Cardiac atrium fibroblast (primary cell): ENCODE measurements at places on chromosomes 7 and 10. TPM values are rescaled to one million over a fixed set of nuclear protein-coding genes. Genes with fewer than 3 reads are reported as not detected.

The FAM25C gene
- not detected in 2 replicates for total RNA-seq

The AKR1C4 gene
- total RNA-seq: not detected in 2 replicates

The CCDC136 gene
- total RNA-seq: 0.18 and 1.6 TPM in 2 replicates

The ASB15 gene
- not detected in 2 replicates for total RNA-seq

The XRCC2 gene
- total RNA-seq: 0.81 and 1.3 TPM in 2 replicates

The RBM20 gene
- total RNA-seq: not detected in 2 replicates

The HMX3 gene
- total RNA-seq: not detected in 2 replicates

The GPC2 gene
- total RNA-seq: 5.6 TPM in 1 of 2 replicates, not detected in the other

The ZDHHC6 gene
- total RNA-seq: 15.6 and 17.0 TPM in 2 replicates

The HPS1 gene
- total RNA-seq: 35.9 and 58.0 TPM in 2 replicates

The OPALIN gene
- total RNA-seq: not detected in 2 replicates

The MSS51 gene
- total RNA-seq: 0.65 and 1.3 TPM in 2 replicates

The PTF1A gene
- not detected in 2 replicates for total RNA-seq

The KAZALD1 gene
- 21.2 and 57.8 TPM in 2 replicates for total RNA-seq

The SCART1 gene
- total RNA-seq: 0.54 TPM in 1 of 2 replicates, not detected in the other

The MPP7 gene
- 0.32 TPM in 1 of 2 replicates, not detected in the other for total RNA-seq

The ATXN7L1 gene
- 3.1 and 4.2 TPM in 2 replicates for total RNA-seq

The CYP26C1 gene
- total RNA-seq: 0.32 and 4.7 TPM in 2 replicates

The P4HA1 gene
- 396 and 422 TPM in 2 replicates for total RNA-seq

The NPY gene
- total RNA-seq: not detected in 2 replicates

The NUDCD3 gene
- total RNA-seq: 36.9 and 37.9 TPM in 2 replicates

The PHYHIPL gene
- total RNA-seq: not detected in 2 replicates

The NRP1 gene
- 118 and 135 TPM in 2 replicates for total RNA-seq

The BLNK gene
- not detected in 2 replicates for total RNA-seq

The CFAP43 gene
- total RNA-seq: not detected in 2 replicates

The ZNF425 gene
- 2.7 and 4.1 TPM in 2 replicates for total RNA-seq

The HYAL4 gene
- total RNA-seq: 0.16 TPM in 1 of 2 replicates, not detected in the other

The IKZF1 gene
- not detected in 2 replicates for total RNA-seq

The SFTPD gene
- total RNA-seq: 0.36 TPM in 1 of 2 replicates, not detected in the other

The CTAGE15 gene
- total RNA-seq: not detected in 2 replicates

The ABCB1 gene
- total RNA-seq: not detected in 2 replicates

The NPC1L1 gene
- 0.18 TPM in 1 of 2 replicates, not detected in the other for total RNA-seq

The RGS10 gene
- total RNA-seq: 38.5 and 41.6 TPM in 2 replicates

The ANKRD2 gene
- total RNA-seq: 0.54 TPM in 1 of 2 replicates, not detected in the other

The PLPP4 gene
- not detected in 2 replicates for total RNA-seq

The HOXA3 gene
- total RNA-seq: not detected in 2 replicates

The ADCY1 gene
- total RNA-seq: 0.36 and 0.49 TPM in 2 replicates

The DGKI gene
- total RNA-seq: 0.36 and 1.8 TPM in 2 replicates

The OR9A2 gene
- not detected in 2 replicates for total RNA-seq

The PGAM2 gene
- 1.3 TPM in 1 of 2 replicates, not detected in the other for total RNA-seq

The IDI2 gene
- total RNA-seq: not detected in 2 replicates

The DDC gene
- not detected in 2 replicates for total RNA-seq

The FAM13C gene
- 2.6 and 3.2 TPM in 2 replicates for total RNA-seq

The ARHGEF35 gene
- 0.65 TPM in 1 of 2 replicates, not detected in the other for total RNA-seq

The CLCN1 gene
- total RNA-seq: not detected in 2 replicates

The ZNF511 gene
- total RNA-seq: 24.2 and 27.1 TPM in 2 replicates

The CYP3A4 gene
- not detected in 2 replicates for total RNA-seq

The FGL2 gene
- total RNA-seq: 0.97 and 7.6 TPM in 2 replicates

The FAM25A gene
- not detected in 2 replicates for total RNA-seq

The TRIM50 gene
- total RNA-seq: not detected in 2 replicates

The ANLN gene
- 15.2 and 29.0 TPM in 2 replicates for total RNA-seq

The MACC1 gene
- 0.18 and 0.32 TPM in 2 replicates for total RNA-seq

The FZD8 gene
- total RNA-seq: 9.4 and 10.2 TPM in 2 replicates
